ENCODE measurements at places on chromosomes 2 and 18. TPM values are rescaled to one million over a fixed set of nuclear protein-coding genes. Genes with fewer than 3 reads are reported as not detected.

The KANSL3 gene
- 34.7 TPM for polyA plus RNA-seq

The SERPINB12 gene
- not detected for polyA plus RNA-seq

The FAM117B gene
- polyA plus RNA-seq = 4.5 TPM

The EVA1A gene
- polyA plus RNA-seq = 0.63 TPM

The SEPTIN10 gene
- polyA plus RNA-seq = 90.2 TPM

The LCT gene
- polyA plus RNA-seq = not detected

The ZNF385B gene
- polyA plus RNA-seq = 0.47 TPM

The FBXO15 gene
- polyA plus RNA-seq = 0.38 TPM

The TMEM150A gene
- polyA plus RNA-seq = 39.0 TPM

The NDC80 gene
- 0.77 TPM for polyA plus RNA-seq

The ATL2 gene
- polyA plus RNA-seq = 72.7 TPM

The ITGAV gene
- 33.1 TPM for polyA plus RNA-seq

The TMEM163 gene
- 2.4 TPM for polyA plus RNA-seq

DNA sequence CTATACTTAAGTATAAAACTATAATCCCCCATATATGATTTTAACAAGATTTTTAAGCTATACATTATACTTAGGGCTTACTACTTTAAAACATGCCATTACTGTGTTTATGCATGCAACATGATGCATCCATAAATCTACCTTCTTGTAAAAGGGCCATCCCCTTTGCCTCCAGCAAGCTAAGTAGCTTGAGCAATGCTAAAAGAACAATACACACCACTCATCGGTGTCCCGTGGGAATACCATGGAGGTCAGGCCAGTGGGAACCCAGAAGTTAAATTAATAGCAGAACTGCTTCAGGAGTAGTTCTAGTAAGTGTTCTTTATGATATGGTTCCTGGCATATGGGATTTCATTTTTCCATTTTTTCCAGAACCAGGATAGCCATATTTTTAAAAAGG lies 37.8 kb downstream of the SH3RF3 start:
- no peak for DNase-seq

- no peak for DNase-seq
Observed at GRCh38 chr2:159073256-159073655, 104.8 kb downstream of the TANC1 start.

DNA sequence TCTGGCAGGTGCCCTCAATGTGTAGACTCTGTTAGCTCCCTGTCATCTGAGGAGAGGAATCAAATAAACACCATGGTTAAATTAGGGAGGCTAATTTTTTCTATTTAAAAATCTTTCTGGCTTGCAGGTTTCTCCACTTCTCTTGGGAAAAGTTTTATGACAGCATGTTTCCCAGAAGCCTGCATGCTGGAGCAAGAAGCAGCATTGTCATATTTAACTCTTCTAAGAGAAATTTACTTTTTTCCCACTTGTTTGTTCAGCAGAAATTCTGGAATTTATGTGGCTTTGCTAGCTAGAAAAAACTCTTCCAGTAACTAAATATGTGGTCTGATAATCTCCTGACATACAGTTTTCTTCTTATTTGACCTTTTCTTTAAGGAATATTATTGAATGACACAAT lies 230.5 kb downstream of the PARD3B start:
- DNase-seq = no peak

DNA sequence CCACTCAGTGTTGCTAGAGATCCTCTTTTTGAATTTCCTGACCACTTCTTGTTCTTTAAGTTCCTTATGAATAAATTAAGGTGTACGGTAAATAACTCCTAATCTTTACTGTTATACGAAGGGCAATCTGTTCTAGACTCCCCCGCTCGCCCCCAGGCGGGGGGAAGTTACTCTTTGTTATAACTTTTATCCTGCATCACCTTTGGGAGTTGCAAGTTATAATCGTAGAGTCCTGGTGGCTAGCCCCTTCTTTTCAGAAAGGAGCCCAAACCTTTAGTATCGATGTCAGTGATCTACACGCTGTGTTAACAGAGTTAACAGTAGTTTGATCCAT lies 652 bp downstream of the GCA start:
- DNase-seq = no peak

DNA sequence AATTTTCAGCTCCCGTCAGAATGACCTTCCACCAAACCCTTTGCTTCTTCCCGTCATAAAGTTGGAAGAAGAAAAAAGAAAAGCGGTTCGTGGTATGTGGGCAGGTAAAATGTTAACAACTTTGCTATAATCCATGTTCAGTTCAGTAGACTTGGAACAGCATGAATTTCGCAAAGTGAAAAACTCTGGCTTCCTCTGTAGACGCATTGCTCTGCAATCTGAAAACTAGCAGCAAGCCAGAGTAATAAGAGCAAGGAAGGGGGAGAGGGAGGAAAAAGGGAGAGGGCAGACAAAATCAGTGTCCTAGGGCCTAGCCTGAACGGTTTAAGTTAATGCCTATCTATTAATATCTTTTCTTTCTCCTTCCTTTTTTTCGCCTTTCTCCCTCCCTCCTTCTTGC lies 26.7 kb upstream of the CHRNA1 start:
- DNase-seq = no peak

DNA sequence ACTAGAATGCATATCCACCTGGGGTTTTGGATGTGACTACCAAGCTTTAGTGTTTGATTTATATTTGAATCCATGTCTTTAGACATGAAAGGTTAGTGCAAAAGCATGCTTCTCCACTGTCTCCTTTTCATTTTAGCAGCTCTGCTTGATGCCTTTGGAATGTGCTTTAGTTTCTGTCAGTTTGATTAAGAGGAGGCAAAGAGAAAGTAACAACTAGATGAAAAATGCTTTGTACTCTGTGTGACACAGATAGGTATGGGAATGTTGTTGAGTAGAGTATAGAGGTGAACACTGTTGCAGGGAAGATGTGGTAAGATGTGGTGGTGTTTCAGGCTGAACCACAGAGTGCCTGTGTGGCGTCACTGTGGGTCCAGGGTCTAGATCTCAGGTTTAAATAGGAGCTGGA lies 19.8 kb downstream of the PIK3C3 start:
- DNase-seq = no peak

GRCh38 chr2:169073963-169074751 lies 4.8 kb downstream of the DHRS9 start:
- no peak for DNase-seq

DNA sequence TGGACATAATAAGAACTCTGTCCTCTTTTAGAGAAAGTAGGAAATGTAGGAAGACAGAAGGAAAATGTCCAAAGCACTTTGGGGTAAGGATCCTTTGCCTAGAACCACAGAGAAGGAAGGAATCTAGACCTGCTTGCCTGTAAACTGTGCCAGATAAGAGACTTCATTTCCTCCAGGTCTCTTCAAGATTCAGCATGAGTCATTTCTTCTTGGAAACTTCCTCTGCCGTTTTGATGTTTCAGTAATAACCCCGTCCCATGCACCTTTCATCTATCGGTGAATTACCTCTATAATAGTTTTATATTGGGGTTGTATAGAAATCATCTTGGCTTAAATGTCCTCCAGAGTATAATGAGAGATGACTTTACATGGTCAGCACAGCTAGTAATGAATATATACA lies 63.2 kb upstream of the LRATD1 start:
- DNase-seq = no peak

DNA sequence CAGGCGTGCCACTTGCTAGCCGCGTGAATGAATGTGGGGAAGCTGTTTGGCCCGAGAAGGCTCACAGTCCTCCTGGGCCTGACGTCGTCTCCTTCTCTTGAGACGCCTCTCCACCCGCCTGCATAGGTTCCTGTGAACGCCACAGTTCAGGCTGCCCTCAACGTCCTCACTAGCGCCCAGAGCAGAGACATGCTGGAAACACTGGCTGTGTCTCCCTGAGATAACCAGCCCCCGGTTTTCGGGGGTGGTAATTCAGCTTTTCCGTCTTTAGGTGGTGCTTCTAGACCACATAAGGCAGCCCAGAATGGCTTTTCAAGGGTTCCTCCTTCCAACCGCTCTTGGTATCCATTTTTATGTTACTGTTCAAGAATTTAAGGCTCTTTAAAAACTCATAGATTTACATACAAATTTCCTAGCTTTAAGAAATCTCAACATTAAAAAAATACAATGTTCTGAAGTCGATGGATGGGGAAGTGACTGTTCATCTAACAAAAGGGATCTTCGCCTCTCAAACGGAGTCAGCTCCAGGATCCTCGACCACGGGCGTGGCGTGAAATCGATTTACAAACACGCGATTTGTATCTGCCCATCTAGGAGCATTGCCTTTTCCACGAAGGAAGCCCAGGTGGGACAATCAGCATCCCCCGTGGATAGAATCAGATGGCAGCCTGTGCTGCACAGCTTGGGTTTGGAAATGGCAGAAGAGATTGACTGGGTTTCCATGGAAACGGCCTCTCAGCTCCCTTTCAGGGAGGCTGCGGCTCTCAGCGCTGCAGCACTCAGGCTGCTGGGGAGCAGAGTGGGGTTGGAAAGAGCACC lies 110.6 kb upstream of the PXDN start:
- DNase-seq = peak; percentile 33

DNA sequence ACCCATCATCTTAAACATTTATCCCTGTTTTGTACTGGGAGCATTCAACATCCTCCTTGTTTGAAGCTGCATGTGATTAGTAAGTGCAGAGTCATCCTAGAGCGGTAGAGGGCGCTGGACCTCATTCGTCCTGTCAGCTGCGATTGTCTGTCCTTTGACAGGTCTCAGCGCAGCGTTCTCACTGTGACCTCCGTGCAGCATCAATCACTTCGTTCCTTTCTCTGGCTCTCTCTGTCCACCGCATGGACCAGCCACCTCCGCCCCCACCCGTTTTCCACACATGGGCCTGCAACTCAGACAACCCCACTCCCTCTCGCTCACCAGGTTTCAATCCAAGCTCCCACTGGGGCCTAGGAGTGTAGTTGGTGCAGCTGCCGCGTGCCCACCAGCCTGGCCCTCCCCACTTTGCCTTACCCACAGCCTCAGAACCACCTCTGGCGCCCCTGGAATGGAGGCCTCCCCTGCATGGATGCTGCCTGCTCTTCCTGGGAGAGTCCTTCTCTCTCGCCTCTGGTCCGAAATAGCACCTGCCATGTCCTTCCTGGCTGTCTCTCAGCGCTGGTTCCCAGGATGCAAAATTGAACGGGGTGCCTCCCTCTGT lies 90.5 kb downstream of the NDUFA10 start:
- DNase-seq = no peak

- no peak for DNase-seq
Observed at GRCh38 chr2:237818066-237818473, 19.5 kb downstream of the RBM44 start.

DNA sequence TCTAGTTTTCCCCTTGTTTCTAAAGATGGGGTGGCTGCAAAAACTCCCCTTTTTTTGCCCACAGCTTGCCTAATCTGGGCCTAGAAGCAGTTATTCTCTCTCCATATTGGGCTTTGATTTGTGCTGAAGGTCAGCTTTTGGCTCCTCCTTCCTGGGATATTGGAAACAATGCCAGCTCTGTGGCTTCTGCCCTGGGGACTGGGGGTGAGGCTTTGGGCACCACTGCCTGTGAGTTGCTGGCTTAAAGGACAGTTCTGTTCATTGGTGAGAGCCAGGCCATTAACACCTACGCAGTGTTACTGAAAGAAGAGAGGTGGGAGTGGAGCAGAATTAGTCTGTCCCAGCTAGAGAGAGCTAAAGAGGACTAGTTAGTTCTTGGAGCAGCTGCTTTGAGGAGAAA lies 4.3 kb downstream of the UBXN2A start:
- DNase-seq = no peak

DNA sequence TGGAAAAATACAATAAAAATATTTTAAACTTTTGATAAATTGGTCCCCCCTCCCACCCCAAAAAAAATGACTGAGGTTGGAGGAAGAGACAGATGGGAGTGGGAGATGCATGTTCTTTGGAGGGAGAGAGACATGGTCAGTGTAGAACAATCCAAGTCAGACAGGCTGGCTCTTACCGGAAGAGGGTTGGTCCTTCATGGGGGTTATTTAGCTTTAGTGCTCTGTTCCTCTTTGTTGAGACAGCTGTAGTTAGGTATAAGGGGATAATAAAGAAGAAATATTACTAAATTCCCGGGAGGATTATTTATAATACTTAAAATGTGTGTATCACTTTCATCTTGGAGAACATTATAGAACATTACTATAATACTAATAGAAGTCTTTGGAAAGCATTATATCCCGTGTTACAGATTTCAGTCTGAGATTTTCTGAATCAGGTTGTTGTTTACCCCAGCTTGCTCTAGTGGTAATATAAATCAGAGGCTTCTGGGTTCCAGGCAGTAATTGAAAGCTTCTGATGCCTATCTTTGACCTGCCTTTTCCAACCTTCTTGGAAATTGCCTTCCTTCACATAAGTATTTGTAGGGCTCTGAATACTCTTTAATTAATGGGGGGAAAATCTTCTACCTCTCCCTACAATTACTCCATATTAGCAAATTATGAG lies 87.7 kb downstream of the SPTBN1 start:
- DNase-seq = no peak

GRCh38 chr2:58762176-58762781 lies 521.2 kb upstream of the FANCL start:
- DNase-seq = peak; percentile 25

GRCh38 chr18:12474876-12475275 lies 67.1 kb downstream of the PRELID3A start:
- no peak for DNase-seq

DNA sequence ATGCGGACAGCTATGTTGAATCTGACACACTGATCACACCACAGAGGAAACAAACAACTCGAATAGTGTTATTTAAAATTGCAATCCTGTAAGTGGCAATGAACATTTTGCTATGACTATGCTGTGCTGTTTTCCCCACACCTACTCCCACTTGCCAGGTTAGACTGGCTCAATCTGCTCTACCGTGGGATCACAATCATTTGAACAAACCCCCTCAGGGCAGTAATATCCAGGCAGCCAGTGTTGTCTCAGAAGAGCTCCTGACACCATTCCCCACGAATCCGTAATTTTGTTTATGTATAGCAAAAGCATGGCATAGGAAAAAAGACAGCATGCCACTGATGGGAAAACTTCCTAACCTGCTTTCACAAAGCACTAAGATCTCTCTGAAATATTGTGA lies 284.3 kb downstream of the ERBB4 start:
- no peak for DNase-seq

DNA sequence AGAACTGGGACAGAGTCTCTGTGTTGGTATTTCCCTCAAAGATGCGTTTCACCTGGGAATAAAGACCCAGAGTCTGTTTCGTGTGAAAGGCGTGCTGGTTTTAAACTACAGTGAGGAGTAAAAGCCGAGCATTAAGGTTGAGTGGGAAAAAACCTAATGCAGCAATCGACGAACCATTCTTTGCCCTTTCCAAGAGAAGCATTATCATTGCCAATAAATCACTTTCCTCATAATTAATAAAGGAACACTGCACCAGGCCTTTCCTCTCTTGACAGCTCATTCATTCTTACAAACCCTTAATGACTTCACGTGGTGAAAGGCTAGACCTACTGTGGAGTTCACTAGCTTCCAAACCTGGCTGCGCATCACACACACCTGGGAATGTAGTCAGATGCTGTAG lies 896 bp upstream of the SLC8A1 start:
- no peak for DNase-seq

Data from urinary bladder (tissue), 4 donors.